ENCODE measurements at places on chromosomes 4 and X.

GRCh38 chrX:84441143-84441542 is 61.1 kb downstream of the HDX start:
- no peak overlapping the region for H3K4me3 ChIP-seq
- H3K27ac ChIP-seq: no peak overlapping the region
- H3K36me3 ChIP-seq: 0 out of 2 replicates have a peak, but pooled peaks cover 3% of the 10 kb centered on the region
- H3K27me3 ChIP-seq: no peaks in the 10 kb centered on the region

- no peaks in the 10 kb centered on the region for H3K27me3 ChIP-seq
- peaks cover 29% of the 10 kb centered on the region for H3K4me1 ChIP-seq
- peak; percentile 45 for DNase-seq
- H3K27ac ChIP-seq: no peak overlapping the region
- peaks cover 5% of the 10 kb centered on the region for H3K36me3 ChIP-seq
- no peak overlapping the region for H3K4me3 ChIP-seq
Observed at GRCh38 chrX:124018023-124018422, 56.5 kb downstream of the STAG2 start.

GRCh38 chr4:93132631-93133030 is 695.9 kb upstream of the ATOH1 start:
- no peak overlapping the region for H3K4me3 ChIP-seq
- no peaks in the 10 kb centered on the region for H3K4me1 ChIP-seq
- no peak overlapping the region for H3K27ac ChIP-seq
- H3K27me3 ChIP-seq: no peaks in the 10 kb centered on the region

DNA sequence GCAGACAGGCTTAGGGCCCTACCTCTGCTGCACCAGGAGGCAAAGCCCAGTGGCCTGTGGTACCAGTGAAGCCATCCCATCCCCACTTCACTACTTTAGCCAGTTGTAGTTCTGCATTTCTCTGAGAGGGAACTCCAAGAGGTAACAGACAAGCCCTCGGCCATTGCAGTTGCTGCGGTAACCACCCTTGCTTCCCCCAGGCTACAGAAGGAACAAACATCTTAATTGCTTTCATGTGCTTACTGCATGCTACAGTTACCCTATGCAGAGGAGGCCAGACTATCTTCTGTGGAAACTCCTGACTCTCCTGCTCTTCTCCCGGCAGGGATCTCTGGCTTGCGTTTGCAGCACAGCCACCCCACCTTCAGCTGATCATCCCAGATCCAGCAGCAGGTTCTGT is 67.8 kb downstream of the SPIN4 start:
- H3K27ac ChIP-seq: no peak overlapping the region
- DNase-seq: no peak
- H3K4me3 ChIP-seq: no peak overlapping the region
- no peaks in the 10 kb centered on the region for H3K36me3 ChIP-seq

DNA sequence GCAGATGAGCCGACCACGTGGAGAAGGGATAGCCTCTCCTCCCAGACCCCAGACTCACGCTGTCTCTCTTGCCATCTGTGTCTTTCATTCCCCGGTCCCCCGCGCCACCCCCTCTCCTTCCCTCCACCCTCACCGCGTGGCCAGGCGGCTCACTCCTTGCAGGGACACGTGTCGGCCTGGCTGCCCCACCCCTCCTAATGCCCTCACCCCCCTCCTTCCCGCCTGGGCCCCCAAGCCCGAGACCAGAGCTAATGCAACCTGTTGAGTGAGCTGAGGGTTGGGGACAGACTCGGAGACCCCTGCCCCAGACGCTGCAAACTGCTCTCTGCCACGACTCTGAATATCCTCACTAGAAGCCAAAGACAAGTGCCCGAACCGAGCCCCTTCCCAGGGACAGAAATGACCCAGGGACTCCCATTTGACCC is 1.8 kb downstream of the SLC38A5 start:
- H3K4me1 ChIP-seq: no peaks in the 10 kb centered on the region
- no peaks in the 10 kb centered on the region for H3K36me3 ChIP-seq
- H3K27ac ChIP-seq: no peak overlapping the region

GRCh38 chr4:143225167-143225566 is 40.5 kb downstream of the USP38 start:
- H3K27me3 ChIP-seq: no peaks in the 10 kb centered on the region
- no peak overlapping the region for H3K4me3 ChIP-seq
- peaks cover 6% of the 10 kb centered on the region for H3K36me3 ChIP-seq

DNA sequence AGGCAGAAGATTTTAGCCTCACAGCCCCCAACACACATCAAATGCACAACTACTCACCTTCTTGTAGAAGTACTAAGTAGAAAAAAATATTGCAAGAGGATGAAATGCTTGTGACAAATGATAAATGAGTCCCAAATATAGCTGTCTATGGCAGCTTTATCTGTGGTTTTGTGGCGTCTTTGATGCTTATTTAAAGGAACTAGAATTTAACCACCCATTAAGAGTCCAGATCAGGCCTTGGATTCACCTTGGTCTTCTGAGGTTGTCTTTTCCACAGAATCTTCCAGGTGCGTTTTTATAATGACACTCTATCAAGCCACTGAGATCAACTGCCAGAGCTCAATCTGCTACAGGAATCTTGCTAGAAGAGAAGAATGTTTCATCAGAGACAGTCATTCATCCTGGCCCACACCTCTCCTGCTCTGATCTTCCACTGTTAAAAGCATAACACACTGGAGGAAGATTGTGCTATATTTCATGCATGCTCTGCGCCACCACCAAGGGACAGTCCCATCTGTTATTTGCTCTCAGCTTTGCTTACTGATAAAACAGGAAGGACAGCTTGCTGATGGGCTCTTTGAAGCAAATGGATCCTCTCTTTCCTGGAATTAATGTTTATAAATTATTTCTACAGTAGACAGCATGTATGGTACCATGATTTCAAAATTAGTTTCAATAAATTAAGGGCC is 144.1 kb downstream of the SLC7A11 start:
- no peak overlapping the region for H3K27ac ChIP-seq
- no peak overlapping the region for H3K4me3 ChIP-seq
- no peaks in the 10 kb centered on the region for H3K27me3 ChIP-seq
- no peak for DNase-seq
- no peaks in the 10 kb centered on the region for H3K36me3 ChIP-seq

- H3K27ac ChIP-seq: no peak overlapping the region
- peaks cover 32% of the 10 kb centered on the region for H3K4me1 ChIP-seq
- no peaks in the 10 kb centered on the region for H3K36me3 ChIP-seq
- peak; percentile 12 for DNase-seq
- no peaks in the 10 kb centered on the region for H3K27me3 ChIP-seq
Observed at GRCh38 chrX:120462370-120462769, 6.7 kb downstream of the LAMP2 start.

DNA sequence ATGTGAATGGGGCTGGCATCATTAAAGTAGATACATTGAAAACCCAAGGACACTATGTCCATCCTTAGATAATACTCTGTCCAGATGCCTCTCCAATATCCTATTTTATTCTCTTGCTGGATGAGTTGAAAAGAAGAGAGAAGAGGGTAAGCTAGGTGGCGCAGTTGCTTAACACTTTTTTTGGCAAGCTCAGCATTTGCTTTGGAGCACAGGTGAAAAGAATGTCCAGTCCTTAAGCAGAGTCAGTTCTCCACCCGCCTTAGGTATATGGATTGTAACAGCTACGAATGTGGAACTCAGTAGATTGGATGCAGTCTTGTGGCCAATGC is 208.4 kb downstream of the NWD2 start:
- H3K36me3 ChIP-seq: no peaks in the 10 kb centered on the region

DNA sequence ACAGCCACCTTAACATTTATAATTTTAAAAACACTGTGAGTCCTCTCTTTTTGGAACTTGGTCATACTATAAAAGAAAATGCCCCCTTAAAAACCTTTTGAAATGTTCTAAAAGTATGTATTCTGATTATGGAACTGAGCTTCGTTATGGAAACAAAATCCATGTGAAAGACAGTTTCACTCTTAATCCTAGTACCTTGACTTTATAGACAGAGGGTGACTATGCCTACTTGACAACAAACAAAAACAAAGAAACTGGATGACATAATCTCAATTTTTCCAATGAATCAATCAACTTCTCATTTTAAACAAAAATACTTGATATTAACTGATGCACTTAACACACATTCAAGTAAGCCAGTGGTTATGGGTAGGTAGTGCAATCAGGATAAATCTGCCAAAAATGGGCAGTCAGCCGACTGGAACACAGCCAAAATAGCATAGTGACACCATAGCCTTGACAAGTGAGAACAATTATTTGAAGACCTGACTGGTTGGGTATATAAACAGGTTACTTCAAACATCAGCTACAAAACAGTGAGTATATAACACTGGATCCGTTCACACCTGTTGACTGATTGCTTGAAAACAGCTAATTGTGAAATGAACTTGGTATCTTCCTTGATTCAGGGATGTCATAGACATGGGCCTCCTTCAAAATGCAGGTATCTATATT is 265.5 kb downstream of the PPP3CA start:
- no peaks in the 10 kb centered on the region for H3K27me3 ChIP-seq
- H3K36me3 ChIP-seq: no peaks in the 10 kb centered on the region
- no peak overlapping the region for H3K27ac ChIP-seq
- H3K4me1 ChIP-seq: no peaks in the 10 kb centered on the region

DNA sequence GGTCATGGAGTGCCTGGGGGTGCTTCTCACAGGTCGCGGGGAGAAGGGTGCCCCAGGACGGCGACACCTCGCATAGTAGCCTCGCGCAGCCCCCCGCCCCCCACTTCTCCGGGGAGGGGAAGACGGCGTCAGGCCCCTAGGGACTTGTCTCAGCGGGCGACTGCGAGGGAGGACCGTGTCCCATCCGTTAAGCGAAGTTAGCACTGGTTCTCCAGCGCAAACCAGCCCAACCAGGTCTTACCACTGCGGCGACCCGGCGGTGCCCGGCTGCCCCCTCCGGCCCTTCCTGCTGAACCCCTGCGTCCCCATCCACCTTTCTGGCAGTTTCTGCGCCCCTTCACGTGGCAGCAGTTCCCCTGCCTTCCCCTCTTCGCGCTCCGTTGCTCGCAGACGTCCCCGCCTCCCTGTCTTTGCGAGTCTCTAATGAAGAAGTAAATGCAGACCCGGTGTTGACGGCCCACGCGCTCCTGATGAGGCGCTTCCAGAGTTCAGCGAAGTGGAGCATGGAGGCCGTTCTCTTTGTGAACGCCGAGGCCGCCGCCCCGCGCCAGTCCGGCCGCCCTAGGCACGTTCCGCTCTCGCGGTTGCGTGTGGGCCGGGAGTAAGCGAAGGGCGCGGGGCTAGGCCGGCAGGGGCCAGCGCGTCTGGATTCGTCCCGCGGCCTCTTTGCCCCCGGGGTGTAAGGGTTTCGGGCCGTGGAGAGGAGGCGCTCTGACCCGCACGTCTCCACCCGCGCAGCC is 3.0 kb downstream of the SLIT2 start:
- no peak overlapping the region for H3K4me3 ChIP-seq
- no peak overlapping the region for H3K27ac ChIP-seq

- no peaks in the 10 kb centered on the region for H3K27me3 ChIP-seq
- peak overlapping the region; percentile 68 for H3K4me3 ChIP-seq
- H3K4me1 ChIP-seq: peaks cover 43% of the 10 kb centered on the region
- DNase-seq: peak; percentile 54
Observed at GRCh38 chrX:130109429-130110378, 593 bp downstream of the ELF4 start.

GRCh38 chr4:14259936-14260335 is 632.4 kb upstream of the BOD1L1 start:
- no peaks in the 10 kb centered on the region for H3K36me3 ChIP-seq
- H3K27ac ChIP-seq: no peak overlapping the region
- DNase-seq: no peak

- H3K36me3 ChIP-seq: no peaks in the 10 kb centered on the region
- H3K4me1 ChIP-seq: peaks cover 9% of the 10 kb centered on the region
- no peak for DNase-seq
- no peaks in the 10 kb centered on the region for H3K27me3 ChIP-seq
- H3K4me3 ChIP-seq: no peak overlapping the region
- H3K27ac ChIP-seq: no peak overlapping the region
Observed at GRCh38 chrX:150688911-150689451, 4.2 kb upstream of the MTMR1 start.
